Nucleus accumbens (tissue), 56 donors: ENCODE measurements at places on chromosomes 2 and 18.

DNA sequence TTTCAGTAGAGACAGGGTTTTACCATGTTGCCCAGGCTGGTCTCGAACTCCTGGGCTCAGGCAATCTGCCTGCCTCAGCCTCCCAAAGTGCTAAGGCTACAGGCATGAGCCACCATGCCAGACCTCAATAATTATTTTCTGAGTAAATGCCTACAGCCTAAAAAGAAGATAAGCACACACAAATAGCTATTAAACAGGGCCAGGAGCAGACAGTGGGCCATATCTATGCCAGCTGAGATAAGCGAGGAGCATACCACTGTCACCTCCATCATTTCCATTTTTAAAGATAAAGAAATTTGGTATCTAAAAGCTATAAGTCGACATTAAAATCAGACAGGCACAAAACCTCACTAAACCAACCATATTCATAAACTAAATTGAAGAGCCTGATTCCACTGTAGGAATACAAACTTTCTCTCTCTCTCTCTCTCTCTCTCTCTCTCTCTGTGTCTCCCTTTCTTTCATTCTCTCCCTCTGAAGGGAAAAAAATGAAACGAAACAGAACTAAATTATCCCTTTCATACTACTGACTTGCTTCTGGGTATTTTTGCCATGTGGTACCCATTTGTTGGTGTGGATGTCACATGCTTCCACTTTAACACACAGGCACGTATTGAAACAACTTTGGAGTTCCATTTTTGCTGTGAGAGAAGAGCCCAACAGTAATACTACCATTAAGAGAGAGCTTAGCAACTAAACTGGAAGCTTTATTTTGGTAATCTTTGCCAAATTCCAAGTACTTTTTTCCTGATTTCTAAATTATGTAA is 51.0 kb downstream of the FARSB start:
- no peak for DNase-seq

DNA sequence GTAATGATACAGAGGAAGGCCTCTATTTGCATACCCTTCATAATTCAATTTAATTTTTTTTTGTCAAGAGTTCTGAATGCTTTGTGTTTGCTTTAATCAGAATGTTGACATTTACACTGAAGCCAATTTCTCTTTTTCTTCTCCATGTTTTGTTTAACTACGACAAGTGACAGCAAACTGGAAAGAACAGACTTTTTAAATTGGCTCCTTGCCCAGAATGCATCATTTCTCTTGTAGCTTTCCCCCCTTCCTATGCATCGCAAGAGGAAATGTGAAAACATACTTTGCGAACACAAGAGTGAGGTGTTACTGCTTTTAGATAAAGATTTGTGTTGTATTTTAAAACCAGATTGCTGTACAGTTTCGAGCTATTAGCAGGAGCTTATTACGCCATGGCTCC is 955.2 kb upstream of the CELF4 start:
- no peak for DNase-seq

GRCh38 chr18:24086082-24086481 is 52.8 kb upstream of the CABYR start:
- DNase-seq, result no peak

- DNase-seq, result no peak
Observed at GRCh38 chr2:158796652-158797051, 1.5 kb downstream of the DAPL1 start.

- DNase-seq, result peak; percentile 86
Observed at GRCh38 chr2:158968396-158969161, at the start of gene TANC1. Gene TANC1 (plus strand): TSS chr2:158968640. CDS start chr2:159065911, 97,271 bp downstream.

- DNase-seq, result no peak
Observed at GRCh38 chr2:72274380-72274797, 126.7 kb upstream of the CYP26B1 start.

DNA sequence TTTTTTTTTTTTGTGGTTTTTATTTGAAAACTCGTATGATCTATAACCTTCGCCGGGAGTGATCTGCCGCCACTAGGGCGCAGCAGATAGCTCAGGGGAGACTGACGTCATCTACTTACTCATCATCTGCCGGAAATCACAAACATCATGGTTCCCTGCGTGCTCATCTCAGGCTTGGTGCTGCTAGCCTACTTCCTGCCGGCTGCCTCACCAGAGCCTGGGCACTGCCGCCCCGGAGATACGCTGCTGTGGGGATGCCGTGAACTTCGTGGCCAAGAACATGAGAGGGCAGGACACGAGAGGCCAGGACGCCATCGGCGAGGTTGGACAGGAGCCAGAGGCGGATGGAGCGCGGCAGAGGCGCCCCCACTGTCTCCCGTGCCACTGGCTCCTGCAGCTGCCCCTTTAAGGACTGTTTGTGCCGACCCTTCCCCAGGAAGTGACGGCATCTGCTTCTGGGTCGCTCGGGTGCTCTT is 68.8 kb downstream of the DOK6 start:
- no peak for DNase-seq

DNA sequence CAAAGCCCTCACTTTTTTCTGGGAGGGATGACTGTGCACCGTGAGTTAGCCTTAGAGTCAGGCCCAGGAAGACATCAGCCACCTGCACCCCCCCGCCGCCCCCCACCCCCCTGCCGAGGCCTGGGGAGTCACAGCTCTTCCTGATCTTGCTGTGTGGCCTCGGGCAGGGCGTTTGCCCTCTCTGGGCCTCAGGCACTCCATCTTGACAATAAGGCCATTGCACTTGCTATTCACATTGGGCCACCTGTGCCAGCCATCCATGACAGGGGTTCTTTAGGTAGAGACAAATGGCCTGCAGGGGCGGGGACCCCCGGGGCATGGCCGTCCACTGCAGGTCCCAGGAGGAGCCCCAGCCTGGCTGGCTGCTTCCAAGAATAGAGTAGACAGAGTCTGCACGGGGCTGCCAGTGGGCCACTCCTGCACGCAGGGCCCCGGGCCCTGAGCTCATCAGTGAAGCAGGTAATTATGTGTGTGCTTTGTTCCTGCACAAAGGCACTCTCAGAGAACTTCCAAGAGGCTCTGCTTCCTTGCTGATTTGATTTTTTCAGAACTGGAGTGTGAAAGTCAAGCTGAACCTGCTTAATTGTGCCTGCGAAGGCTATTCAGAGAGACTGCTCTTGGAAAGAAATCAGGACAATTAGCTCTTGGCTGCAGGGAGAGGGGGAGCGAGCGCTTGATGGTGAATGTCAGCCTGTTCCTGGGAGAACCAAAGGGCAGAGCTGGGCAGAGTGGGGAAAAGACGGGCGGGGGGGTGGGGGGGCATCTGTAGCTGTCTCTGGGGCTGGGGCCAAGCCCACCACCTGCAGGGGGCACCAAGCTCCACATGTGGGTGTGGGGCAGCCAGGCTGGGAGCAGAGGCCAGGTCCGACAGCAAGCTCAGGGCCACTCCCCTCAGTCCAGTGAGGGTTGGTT is 40.3 kb downstream of the RRM2 start:
- DNase-seq, result no peak

DNA sequence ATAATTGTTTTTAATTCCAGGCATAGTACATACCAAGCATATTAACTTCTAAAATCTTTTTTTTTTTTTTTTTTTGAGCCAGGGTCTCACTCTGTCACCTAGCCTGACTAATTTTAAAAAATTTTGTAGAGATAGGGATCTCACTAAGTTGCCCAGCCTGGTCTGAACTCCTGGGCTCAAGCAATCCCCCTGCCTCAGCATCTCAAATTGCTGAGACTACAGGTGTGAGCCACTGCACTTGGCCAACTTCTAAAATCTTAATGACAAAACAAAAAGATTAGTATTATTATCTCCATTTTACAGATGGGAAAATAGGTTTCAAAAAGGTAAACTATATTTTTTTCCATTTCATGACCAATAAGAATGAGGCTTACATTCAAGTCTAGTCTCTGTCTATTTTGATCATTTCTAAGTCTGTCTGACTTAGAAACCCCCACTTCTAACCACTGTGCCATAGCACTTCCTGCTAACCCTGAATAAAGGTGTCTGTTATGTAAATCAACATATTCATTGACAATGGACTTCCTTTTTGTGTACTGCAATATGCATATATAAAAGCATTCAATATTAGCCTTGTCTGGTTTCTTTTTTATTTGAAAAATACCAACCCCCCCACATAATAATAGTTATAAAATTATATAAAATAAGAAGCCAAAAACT is 28.7 kb upstream of the ZEB2 start:
- DNase-seq, result no peak

DNA sequence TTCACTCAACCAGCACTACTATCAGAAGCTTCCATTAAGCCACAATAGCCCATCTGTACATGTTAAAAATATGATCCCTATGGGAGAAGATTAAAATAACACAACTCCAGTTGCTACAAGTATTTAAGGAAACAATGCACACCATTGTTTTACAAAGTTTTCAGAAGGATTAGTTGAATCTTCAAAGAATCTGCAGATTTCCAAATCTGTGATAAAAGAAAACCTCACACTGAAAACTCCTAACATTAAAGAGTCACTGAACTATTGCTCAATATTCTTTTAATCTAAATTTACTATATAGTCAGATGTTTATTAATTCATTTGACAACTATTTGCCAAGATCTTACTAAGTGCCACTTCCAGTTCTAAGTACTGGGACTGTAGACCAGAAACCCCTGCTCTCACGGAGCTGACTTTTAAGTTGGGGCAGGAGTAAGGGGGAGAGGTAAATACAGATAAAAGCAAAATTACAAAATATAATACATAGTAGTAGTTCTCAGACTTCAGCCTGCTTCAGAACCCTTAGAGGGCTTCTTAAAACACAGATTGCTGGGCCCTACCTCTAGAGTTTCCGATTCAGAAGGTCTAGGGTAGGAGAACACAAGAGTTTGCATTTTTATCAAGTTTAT is 94.4 kb downstream of the STK39 start:
- DNase-seq, result no peak

GRCh38 chr18:52334307-52334706 is 5.7 kb upstream of the DCC start:
- DNase-seq, result no peak

DNA sequence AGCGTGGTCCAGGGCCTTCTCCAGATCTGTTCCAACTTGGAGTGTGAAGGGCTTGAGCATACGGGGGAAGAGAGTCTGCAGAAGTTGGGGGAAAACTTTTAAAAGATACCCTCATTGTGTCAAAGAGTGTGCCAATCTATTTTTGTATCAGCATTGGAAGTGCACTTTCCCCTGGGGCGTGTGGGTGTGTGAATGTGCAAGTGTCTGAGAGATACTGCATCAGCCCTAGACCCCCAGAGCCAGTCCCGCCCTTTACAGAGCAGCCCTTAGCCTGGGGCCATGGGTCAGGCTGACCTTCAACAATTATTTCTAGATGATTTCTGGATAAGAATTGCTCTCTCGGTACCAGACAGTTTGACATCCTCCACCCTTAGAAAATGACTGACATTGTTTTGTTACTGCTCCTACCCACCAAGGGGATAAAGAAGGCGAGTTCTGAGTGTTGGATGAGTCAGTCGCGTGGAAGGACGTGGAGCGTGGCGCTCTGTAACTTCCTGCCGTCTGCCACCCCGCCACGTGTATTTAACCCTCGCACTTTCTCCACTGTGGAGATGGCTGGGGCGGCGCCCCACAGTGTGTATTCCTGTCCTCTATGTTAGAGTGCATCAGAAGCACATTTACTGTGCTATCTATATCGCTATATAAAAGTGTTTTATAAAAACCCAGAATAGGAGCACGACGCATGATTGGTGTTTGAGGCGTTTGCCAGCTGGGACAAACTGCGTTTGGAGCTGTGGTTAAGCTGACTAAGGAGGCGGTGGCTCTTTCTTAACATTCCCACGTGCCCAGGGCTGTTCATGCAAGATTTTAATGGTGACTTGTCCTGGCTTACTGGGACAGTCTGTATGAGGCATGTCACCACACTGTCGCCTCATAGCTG is 122.6 kb downstream of the CABLES1 start:
- DNase-seq, result no peak

- no peak for DNase-seq
Observed at GRCh38 chr18:67514901-67515540, 1.5 kb downstream of the DSEL start.

DNA sequence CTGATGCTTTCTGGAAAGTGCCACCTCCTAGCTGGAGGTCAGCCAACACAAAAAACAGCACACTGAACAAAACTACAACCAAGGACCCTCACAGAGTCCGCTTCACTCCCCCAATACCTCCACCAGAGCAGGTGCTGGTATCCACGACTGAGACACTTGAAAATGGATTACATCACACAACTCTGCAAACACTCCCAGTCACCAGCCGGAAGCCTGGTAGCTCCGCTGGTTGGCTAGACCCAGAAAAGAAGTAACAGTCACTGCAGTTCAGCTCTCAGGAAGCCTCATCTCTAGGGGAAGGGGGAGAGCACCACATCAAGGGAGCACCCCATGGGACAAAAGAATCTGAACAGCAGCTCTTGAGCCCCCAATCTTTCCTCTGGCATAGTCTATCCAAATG is 175.4 kb downstream of the LCLAT1 start:
- DNase-seq, result no peak
